Activated gamma-delta T cell treated with Interleukin-2 at 50 U/mL for 16 hours (primary cell): ENCODE measurements at places on chromosomes 12 and 14.

- no peak for DNase-seq
These were observed 356.4 kb downstream of the BCL11B start for GRCh38 chr14:98915625-98916024.

GRCh38 chr14:79062226-79062625, 892.1 kb downstream of the NRXN3 start:
- DNase-seq, result no peak

- DNase-seq, result no peak
These were observed 35.8 kb upstream of the PPP1R13B start for GRCh38 chr14:103883263-103883523.

- no peak for DNase-seq
These were observed 773 bp downstream of the GMPR2 start for GRCh38 chr14:24233538-24233866.

DNA sequence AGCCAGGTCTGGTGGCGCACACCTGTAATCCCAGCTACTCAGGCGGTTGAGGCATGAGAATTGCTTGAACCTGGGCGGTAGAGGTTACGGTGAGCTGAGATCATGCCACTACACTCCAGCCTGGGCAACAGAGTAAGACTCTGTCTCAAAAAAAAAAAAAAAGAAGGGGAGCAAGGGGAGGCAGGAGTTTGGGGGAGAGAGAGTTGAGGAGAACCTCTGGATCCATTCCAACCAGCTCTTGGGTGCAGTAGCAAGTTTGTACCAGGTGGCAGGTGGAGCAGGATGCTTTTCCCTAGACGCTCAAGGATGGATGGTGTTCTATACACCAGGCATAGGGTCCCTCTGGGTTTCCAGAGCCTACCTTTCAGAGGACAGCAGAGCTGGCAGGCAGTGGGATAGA, 1.9 kb downstream of the NFE2 start:
- no peak for DNase-seq

DNA sequence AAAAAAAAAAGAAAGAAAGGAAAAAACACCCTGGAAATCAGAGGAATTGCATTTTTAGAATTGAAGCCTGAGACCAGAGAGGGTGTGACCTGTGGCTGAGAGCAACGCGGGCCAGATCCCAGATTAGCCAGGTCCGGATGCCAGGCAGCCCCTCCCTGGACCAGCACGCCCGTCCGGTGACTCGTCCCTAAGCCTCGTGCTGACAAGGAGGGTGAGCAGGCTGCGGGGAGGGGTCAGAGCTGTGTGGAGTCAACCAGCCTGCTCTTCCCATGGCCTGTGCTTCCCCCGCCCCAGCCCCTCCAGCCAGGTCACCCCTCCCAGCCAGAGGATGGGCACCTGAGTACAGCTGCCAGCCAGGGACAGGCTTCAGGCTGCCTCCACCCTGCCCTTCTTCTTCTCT, 4.2 kb upstream of the KLC1 start:
- DNase-seq, result no peak

- DNase-seq, result no peak
These were observed 82.4 kb upstream of the RESF1 start for GRCh38 chr12:31876568-31877424.

- DNase-seq, result no peak
These were observed 1.8 kb downstream of the PXMP2 start for GRCh38 chr12:132689227-132689626.

- no peak for DNase-seq
These were observed 1.8 kb downstream of the SLC8A3 start for GRCh38 chr14:70186900-70187451.

DNA sequence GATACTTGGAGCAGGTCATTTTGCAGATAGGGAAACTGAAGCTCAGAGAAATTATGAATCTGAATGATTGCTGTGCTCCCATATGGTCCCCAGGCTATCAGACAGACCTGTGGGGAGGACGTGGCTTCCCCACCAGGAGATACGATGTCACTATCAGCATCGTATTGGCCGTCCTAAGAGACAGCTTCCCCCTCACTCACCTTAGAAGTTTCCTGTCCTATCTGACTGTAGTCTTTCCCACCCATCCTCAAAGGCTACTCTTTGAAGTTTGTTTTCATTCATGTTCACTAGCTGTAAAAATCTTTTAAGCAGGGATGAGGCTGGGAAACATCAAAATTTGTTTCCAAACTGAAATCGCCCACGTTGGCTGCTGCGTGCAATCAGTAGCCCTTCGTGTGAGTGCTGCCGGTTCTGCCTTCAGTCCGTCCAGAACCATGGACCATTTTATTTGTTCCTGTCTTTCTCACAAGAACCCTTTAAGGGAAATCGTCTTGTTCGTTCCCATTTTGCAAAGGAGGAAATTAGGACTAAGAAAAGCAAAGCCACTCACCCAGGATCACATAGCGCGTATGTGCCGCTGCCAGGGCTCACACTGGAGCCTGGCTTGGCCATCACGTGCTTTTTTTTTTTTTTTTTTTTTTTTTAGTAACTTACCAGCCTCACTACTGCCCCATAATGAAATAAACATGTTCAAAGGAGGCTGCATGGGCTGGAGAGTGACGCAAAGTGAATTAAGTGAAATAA, 1.0 kb upstream of the KDM2B start:
- DNase-seq, result no peak
